CD4-positive, alpha-beta T cell treated with Interleukin-21 for 1 hour (primary cell): ENCODE measurements at places on chromosomes 5 and 9.

- DNase-seq = peak; percentile 98
Observed at GRCh38 chr9:128947527-128948301, at the start of the genes DOLK and NUP188. DOLK (minus strand) TSS chr9:128947603; CDS start chr9:128947303, 300 bp downstream. NUP188 (plus strand) TSS chr9:128947699; CDS start chr9:128947720, 21 bp downstream.

DNA sequence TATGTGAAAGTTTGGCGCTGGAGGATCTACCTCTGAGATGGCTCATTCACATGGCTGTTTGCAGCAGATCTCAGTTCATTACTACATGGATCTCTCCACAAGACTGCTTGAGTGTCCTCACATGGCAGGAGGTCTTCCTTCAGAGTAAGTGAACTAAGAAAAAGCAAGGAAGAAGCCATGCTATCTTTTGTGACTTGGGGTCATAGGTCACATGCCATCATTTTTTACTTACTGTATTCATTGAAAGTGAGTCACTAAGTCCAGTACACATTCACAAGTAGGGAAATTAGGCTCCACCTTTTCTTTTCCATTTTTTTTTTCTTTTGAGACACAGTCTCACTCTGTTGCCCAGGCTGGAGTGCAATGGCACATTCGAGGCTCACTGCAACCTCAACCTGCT lies 8.7 kb upstream of the CDKN2AIPNL start:
- no peak for DNase-seq

DNA sequence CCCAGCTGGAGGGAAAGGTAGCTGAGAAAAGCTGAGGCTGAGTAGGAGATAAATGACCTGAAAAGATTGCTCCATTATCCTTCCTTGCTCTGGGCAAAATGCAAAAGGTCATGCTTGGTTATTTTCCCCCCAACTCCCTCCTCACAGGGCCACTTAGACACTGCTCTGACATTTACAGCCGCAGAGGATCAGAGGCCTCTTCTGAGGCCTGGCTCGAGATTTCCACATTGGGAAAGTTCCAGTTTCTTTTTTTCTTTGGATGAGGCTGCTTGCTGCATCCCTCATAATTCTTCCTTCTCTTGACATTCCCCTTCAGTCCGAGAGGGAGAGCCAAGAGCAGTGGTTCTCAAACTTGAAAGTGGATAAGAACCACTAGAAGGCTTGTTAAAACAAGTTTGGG lies 60.1 kb upstream of the HSPA9 start:
- no peak for DNase-seq

DNA sequence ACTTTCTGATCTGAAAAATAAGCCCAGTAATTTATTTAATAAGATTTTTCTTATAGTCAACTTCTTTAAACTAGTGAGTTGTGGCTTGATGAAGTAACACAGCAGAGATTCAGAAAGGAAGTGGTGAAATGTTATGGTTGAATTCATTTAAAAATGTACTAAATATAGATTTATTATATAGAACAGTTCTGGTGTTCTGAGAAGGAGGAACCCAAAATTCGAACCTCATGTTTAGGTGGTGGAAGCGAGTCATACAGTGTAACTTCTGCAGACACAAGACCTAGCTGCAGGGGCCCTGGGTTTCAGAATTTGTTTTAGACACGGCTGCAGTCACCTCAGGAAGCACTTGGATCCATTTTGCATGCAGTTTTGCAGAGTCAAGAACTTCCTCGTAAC lies 188.2 kb downstream of the TRIO start:
- peak; percentile 6 for DNase-seq

DNA sequence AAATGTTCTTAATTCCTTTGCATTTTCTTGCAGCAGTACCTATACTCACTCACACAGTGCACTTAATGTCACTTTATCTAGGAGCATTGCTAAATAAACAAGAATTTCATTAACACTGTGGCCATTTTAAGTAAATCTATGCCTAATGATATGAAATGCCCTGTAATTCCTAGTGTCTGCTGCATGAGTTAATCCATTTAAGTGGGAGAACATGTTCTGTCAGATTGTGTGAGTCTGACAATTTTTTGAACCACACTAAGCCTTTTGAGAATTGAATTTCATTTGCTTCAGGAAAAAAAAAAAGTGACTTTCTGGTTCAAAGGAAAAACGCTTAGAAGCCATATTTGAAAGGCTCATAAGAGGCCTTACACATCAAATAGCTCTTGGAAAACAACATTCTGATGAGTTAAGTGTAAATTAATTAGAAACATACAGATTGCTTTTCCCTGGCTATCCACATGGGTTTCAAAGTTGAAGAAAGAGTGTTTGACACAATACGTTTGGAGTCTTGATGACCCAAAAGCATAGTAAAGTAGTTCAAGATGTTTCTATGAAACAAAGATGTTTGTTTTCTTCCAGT lies 446.7 kb upstream of the GRAMD2B start:
- DNase-seq = no peak

DNA sequence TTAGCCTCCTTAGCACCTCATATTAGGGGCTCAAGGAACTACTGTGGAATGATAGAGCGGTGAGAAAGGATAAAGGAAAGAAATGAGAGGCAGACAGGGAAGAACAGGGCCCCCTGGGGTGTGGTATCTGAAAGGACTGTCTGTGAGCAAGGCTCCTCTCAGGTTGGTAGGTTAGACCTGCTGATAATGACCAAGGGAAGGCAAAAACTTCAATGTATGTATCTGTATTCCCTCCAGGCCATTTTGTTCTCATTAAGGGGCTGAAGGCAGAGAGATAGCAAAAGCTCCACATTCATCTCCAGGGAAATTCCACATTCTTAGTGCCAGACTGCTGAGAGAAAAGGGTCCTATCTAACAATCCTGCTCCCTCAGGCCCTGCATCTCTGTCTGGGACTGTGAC lies 28.6 kb downstream of the TRIM32 start:
- DNase-seq = no peak

- no peak for DNase-seq
Observed at GRCh38 chr5:73534011-73534644, 31.3 kb downstream of the ANKRA2 start.

DNA sequence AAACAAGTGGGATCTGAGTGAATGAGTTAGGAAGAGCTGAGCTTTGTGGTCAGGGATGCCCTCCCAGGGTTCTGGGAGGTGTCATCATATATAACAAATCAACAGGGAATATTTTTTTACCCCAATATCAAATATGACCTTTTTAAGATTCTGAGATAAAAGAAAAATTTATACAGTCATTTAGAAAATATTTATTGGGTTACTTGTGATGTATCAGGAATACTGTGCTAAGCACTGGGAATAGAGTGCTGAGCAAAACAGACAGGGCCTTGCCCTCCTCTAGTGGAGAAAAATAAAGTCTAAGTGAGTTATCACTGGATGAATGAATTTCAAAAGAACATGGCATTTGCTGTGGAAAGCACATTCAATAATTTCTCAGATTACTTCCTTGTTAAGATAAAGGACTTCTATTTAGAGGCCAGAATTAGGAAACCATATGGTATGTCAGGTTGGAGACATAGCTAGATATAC lies 102.9 kb downstream of the BOD1 start:
- no peak for DNase-seq

GRCh38 chr5:153559926-153560325 lies 69.5 kb downstream of the GRIA1 start:
- DNase-seq = no peak

- no peak for DNase-seq
Observed at GRCh38 chr5:156331181-156331580, 4.2 kb downstream of the SGCD start.

- no peak for DNase-seq
Observed at GRCh38 chr9:95049761-95050160, 267.7 kb downstream of the FANCC start.

- DNase-seq = peak; percentile 9
Observed at GRCh38 chr5:39399135-39400036, 25.4 kb downstream of the DAB2 start.

DNA sequence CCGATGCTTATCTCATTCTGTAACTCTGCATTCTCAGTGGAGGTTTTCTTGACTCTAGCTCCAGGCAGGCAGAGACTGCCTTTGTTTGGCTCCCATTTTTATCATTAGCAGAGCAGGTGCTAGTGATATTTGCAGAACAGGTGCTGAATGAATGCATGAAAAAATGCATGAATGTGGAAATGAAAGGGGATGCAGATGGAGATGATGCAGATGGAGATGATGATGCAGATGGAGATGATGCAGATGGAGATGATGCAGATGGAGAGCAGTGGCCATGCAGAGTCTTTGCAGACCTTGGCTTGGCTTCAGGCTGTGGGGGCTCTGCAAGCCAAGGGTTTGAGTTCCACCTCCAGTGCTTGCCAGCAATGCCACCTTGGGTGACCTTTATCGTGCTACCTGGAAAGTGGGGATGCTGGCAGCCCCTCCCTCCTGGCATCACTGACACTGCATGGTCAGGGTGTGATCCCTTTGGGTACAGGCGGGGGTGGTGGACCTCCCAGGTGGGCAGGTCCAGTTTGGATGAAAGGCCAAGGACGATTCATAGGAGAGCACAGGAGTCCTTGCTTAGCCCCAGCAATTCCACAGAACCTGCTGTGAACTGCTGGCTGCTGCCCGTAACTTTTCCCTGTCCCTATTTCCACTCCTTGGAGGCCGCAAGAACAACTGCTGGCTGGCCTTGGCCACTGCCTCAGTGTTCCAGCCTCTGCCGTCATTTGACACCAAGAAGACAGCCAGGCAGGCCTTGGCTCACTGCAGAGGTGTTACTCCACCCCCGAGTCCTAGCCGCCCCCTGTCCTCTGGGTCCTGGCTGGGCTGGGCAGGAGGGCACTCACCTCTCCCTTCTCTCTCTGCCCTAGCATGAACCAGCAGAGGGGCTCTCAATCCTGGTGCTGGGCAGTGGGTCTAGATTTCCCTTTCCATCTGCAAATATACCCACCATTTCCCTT lies 33.0 kb downstream of the ERGIC1 start:
- DNase-seq = no peak

DNA sequence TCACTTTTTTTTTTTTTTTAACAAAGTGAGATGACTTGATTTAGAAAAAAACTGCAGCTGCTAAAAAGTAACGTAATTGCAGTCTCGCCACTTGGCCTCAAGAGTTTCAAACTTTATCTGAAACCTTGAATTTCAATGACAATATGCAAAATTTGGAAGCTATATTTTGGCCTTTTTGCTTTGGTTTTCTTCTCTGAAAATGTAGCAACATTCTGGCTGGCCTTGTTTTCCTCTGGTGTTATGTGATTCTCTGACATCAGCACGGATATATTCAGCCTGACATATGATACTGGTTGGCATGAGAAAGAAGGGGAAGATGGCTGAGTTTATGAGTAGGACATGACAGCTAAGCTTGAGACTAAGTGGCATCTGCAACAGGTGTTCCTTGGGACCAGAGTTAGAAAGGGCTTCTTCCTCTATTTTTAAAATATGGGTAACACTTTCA lies 136.5 kb downstream of the MEF2C start:
- DNase-seq = no peak

- DNase-seq = no peak
Observed at GRCh38 chr5:2157372-2157771, 274.6 kb upstream of the IRX4 start.

DNA sequence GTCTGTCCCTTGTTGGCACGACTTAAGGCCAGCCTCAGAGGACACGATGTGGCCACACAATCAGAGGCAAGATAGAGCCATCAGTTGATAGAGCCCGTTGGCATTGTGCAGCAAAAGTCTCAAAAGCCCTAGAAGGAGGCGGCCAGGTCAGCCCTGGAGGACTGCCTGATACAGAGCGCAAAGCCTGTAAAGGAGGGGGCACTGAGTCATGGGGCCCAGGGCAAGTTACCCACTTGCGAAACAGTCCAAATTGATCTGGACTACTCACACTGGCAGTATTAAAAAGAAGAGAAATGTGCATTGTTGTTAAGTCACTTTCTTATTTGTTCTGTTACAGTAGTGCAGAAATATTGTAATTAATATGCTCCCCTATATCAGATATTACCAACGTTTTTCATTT lies 51.5 kb downstream of the KLF9 start:
- no peak for DNase-seq

DNA sequence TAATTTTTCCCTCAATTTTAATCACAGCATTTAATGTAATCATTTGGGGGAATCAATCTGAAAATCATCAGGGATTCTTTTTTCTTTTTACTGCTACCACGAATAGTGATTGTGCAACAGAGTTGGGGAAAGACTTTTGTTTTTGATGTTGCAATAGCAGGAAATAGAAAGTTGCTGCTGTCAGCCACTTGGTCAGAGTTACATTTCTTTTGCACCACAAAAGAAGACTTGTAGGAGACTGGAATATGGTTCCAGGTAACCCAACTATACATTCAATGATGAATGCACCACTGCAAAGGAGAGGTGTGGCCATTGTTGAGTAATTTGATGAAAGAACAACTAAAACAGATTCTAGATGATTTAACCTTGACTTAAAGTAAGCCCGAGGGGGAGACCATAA lies 46.3 kb upstream of the PALM2AKAP2 start:
- no peak for DNase-seq

DNA sequence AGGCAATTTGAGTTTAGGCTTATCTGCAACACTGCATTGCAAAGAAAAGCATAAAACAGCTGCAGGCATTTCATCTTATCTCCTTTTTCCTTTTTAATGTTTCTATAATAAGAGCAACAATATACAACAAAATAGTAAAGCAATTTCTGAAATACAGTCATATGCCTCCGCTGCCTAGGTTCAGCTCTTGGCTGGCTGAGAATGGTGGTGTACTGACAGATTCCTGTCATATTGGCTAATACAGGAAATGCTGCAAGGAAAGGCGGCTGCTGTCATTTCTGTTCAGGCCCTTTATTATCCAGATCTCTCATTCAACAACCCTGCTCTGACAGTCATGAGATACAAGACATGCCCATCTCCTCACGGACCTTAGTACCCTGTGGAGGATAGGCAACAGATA lies 677.0 kb downstream of the TAF11L14 start:
- DNase-seq = no peak

DNA sequence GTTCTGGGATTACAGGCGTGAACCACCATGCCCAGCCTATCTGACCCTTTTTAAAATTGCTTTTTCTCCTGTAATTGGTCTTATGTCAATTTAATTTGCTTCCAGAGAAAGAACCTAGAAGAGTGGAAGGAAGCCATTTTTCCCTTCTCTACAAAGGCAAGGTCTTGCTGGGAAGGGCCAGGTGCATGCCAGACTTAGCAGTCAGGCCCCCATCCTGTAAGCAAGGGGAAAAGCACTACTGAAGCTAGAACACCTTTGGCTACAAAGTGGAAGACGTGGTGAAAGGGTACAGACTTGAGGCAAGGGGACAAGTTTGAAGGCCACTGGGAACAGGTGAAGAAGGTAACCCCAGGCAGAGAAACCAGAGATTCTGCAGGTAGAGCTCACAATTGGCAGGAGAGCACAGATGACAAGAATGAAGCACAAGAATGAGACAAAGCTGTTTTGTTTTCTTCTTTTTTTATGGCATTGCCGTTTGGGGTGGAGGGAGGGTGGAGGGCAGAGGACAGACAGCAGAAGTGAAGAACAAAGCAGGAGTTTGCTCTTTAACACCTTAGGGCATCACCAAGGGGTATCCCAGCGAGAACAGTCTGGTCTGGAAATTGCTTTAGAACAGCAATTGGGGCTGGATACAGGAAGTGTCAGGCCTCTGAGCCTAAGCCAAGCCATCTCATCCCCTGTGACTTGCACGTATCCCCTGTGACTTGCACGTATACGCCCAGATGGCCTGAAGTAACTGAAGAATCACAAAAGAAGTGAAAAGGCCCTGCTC lies 72.9 kb downstream of the SERINC5 start:
- DNase-seq = peak; percentile 22

- no peak for DNase-seq
Observed at GRCh38 chr5:77065256-77065655, 21.8 kb downstream of the ZBED3 start.

GRCh38 chr9:36399980-36400331 lies at the start of gene RNF38:
RNF38 (minus strand) TSS chr9:36400269; CDS start chr9:36400108, 161 bp downstream.
- DNase-seq = peak; percentile 79
